ENCODE measurements at places on chromosomes 13 and 19.

GRCh38 chr13:79457390-79457789 lies 23.6 kb upstream of the NDFIP2 start:
- no peak for DNase-seq

DNA sequence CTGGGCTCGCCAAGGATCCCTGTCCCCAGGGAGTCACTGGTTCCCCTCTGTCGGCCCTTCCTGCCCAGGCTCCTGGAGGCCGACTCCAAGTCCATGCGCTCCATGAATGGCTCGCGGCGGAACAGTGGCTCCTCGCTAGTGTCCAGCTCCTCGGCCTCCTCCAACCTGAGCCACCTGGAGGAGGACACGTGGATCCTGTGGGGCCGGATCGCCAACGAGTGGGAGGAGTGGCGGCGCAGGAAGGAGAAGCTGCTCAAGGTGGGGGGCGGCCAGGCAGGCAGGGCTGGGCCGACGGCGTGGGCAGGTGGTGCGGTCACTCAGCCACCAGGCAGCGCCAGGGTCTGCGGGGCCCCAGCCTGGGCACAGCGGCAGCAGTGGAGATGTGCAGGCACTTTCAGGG lies 17.6 kb downstream of the EVI5L start:
- DNase-seq = no peak

- peak; percentile 12 for DNase-seq
These were observed 507 bp downstream of the ALG5 start for GRCh38 chr13:36998624-36999041.

- DNase-seq = peak; percentile 83
These were observed 113.0 kb downstream of the TEX26 start for GRCh38 chr13:31045286-31046081.

DNA sequence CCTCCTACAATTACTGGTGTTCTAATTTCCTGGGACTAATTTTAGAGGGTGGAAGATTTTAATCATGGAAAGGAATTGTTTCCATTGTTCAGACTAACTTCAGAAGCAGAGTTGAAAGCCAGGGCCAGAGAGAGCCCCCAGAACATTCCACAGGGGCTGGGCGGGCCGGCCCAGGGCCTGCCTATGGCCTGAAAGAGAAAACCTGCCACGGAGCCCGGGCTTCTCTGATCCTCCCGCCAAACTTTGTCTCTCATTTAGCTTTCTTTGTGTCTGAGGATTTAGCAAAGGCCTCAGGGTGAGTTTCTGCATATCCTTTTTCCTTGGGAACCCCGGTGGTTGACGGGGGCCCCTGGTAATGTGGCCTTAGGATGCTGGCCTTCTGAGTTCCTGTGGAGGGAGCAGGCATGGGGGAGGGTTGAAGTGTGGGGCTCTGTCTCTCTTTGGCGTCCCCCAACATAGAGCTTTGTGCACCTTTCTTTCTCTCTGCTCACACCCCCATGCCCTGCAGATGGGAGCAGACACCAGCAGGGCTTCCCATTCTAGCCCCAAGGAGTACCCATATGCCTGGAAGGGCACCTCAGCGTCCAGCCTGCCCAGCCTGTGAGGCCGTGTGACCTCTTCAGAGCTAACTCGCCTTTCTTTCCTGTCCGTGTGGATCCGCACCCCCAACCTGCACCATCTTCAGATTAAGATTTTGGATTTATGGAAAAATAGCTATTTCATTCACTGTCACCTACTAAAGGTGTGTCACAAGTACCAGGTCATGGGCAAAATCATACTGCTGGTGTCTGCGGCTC lies 539.5 kb downstream of the FGF9 start:
- DNase-seq = no peak

GRCh38 chr13:55516610-55517009 lies 1624.1 kb upstream of the PRR20A start:
- DNase-seq = no peak

- no peak for DNase-seq
These were observed 151.4 kb downstream of the FGF14 start for GRCh38 chr13:102250448-102250847.

DNA sequence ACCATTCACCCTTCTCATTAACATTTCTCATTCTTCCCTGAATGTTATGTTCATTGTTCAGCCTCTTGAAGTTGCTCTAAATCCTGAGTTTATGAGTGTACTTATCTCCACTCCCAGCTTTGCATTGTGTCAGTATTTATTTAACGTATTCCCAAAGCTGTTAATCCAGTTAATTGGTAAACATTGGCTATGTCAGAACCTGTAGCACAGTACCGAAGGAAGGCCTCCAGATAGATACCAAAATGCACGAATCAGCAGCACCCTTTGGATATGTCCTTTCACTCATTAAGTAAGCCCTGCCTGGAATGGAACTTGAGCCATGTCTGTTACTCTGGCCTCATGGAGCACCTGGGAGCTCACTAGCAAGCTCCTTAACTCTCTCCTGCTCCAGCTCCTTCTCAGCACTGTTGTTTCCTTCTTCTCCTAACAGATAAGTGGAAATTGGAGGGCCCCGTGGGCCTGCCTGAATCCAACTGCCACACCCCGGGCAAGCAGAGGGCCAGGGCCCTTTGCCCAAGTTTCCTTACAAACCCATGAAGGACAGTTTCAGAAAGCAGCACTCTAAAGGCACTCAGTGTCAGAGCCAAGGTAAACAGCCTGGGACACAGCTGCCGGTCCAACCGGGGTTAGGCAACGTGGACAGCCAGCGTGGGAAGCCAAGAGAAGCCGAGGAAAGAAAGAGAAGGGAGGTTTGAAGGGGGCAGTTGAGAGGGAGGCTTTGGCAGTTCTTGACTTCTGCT lies 155.0 kb upstream of the SERP2 start:
- no peak for DNase-seq

- DNase-seq = no peak
These were observed 17.5 kb upstream of the HTR2A start for GRCh38 chr13:46914341-46914740.

GRCh38 chr13:44276061-44276460 lies 97.6 kb upstream of the SERP2 start:
- no peak for DNase-seq

DNA sequence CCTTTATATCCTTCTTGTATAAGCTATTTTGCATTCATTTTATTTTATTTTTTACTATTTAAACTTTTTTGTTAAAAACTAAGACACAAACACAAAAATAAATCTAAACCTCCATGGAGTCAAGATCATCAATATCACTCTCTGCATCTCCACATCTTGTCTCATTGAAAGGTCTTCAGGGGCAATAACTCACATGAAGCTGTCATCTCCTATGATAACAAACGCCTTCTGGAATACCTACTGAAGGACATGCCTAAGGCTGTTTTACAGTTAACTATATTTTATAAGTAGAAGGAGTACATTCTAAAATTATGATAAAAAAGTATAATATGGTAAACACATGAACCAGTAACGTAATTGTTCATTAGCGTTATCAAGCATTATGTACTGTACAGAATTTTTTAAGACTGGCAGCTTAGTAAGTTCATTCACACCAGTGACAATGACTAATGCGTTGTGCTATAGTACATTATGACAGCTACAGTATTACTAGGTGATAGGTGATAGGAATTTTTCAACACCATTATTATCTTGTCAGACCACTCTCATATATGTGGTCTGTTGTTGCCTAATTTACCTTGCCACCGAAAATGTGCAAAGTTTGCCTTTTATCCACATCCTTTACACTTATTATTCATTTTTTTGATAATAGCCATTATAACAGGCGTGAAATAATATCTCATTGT lies 390.7 kb upstream of the SLITRK1 start:
- DNase-seq = no peak

DNA sequence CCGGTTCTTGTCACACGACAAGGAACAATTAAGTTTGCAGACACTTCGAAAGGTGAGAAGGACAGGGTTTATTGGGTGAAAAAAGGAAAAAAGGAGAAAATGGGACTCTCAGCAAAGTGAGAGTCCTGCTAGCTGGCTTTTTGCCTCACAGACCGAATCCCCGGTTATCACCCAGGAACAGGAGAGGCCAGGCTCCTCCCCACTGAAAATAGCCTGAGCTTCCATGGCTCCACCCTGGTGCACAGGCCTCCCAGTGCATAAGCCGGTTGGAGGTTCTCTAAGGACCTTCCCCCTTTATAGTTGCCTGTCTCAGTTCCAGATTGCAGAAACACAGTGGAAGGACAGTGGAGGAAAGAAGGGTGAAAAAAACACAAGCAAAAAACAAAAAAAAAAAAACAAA lies 571.7 kb downstream of the KCTD12 start:
- no peak for DNase-seq

GRCh38 chr13:28630869-28631268 lies 28.1 kb upstream of the POMP start:
- DNase-seq = no peak

- no peak for DNase-seq
These were observed 9.6 kb downstream of the CHERP start for GRCh38 chr19:16532440-16533234.

DNA sequence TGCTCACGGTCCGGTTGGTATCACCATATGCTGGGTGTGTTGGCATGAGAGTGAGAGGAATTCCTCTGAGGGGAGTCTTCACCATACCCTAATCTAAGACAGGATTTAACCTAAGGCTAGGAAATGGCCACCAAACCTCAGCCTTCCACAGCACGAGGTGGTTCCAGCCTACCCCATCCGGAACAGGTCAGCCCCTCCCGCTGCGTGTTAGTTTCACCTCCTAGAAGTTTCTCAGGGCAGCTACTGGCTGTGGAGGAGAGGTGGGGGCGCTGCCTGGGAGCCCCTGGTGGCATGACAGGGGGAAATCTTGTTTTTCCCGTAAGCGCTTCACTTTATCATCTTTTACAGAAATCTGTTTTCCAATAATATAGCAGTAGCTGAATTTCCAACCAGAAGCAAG lies 55.1 kb downstream of the RGCC start:
- no peak for DNase-seq

- DNase-seq = peak; percentile 90
These were observed 767 bp upstream of the GADD45B start for GRCh38 chr19:2475018-2475701.

GRCh38 chr13:91157273-91158016 lies 190.0 kb upstream of the MIR17HG start:
- no peak for DNase-seq

DNA sequence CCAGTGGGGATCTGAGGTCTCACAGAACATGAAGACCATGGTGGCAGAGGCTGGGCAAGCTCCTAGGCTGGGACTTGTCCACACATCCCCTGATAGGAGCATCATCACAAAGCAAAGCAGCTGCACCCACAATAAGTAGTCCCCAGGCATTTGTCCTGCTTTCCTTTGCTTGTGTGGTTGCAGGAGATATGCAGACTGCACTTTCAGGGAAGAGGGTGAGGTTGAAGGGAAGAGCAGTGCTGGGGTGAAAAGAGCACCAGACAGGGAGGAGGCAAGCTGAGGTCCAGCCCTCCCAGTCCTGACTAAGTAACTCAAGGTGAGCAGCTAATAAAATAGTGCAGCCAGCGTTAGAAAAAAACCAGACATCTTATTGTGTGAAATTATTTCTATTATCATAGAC lies 383.6 kb downstream of the UQCRFS1 start:
- no peak for DNase-seq

DNA sequence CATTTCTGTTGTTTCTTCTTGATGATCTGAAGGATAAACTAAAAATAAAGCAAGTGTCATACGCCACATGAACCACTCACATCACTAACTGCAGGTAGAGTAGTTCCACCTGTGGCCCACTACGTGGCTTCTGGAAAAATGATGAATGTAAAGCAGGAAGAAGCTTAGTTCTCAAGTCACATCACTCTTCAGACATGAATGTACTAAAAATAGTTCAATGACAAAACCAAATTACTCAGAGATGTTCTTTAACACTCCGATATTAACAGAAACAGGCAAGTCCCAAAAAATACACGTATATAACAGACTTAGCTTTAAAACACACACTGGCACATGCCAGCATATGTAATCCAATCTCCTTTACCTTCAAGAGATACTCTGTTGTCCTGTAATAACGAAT lies 21.6 kb downstream of the RAB20 start:
- DNase-seq = no peak
